ENCODE measurements at places on chromosomes 11 and 22.

- DNase-seq: peak; percentile 18
Observed at GRCh38 chr11:36953976-36954375, 355.9 kb upstream of the RAG2 start.

DNA sequence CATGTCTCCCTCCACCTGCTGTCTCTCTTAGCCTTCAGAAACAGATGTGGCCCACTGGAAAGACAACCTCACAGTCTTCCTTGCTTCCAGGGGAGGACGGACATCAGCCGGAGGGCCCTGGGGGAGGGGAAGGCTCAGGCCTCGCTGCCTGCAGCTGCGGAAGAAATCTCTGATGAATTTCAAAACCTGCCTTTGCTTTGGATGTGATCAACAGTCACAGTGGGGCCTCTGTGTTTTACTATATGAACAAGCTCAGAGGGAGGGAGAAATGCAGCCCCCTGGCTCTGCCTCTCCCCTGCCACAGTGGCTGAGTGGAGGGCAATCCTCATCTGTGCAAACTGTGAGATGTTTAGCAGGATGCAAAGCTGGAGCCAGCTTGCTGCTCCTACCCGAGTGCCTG, 282.8 kb downstream of the NTM start:
- DNase-seq: no peak

GRCh38 chr11:78187366-78188285, 800 bp downstream of the KCTD21 start:
- no peak for DNase-seq

GRCh38 chr11:57214098-57214417, 23.0 kb downstream of the APLNR start:
- peak; percentile 11 for DNase-seq

DNA sequence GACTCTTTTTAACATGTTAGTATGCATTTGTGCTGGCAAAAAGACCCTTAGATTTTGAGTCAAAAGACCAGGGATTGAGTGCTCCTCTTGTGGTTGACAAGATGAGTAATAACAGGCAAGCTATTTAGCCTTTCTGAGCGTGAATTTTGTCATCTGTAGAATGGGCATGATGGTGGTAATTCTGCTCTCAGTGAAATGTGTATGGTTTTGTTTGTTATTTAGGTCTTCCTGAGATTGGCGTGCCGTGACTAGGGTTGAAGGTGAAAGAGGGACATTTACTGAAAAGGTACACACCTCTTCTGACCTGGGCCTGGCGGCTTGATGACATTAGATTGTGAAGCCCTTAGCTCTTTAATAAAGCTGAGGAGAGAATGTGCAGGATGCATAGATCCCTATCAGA, 8.4 kb upstream of the CEP295 start:
- DNase-seq: no peak

DNA sequence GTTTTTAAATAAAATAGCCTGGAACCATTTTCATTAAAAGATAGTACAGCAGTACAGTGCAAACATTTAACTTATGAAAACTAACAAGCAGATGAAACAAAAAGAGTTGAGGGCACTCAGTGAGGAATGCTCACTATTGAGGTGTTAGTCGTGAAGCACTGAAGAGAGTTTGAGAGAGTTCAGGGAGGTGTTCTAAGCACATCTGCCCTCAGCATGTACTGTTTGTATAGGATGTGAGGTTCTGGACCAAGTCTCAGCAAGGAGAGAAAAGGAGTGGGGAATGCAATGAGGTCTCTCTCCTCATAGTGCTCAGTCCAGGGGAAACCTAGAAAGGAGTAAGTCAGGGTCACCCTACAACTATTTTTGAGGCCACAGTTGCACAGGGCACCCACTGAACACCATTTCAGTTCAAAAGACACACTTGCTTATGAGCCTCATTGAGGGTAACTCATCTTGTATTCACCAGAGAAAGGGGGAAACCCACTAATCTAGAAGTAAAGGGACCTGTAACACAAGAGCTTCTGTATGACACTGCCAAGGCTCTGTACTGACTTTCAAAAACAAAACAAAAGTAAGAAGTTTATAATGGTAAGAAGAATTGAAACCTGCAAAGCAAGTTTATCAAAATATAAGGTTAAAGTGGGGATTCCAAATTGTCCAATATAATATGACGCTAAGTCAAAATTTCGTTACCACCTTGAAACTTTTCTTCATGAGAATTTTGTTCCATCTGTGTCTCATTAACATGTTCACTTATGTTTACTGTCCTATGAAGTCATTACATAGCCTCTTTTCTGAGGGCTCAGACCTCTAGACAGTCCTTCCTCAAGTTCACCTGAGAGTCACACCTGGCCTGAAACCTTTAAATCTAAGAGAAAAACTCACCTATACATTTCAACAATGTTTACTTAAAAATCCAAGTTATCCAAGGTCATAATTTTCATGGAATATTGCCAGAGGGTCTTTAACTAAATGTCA, 275.3 kb downstream of the ETS1 start:
- DNase-seq: no peak

GRCh38 chr22:40479126-40479800, 108.9 kb downstream of the SGSM3 start:
- no peak for DNase-seq

DNA sequence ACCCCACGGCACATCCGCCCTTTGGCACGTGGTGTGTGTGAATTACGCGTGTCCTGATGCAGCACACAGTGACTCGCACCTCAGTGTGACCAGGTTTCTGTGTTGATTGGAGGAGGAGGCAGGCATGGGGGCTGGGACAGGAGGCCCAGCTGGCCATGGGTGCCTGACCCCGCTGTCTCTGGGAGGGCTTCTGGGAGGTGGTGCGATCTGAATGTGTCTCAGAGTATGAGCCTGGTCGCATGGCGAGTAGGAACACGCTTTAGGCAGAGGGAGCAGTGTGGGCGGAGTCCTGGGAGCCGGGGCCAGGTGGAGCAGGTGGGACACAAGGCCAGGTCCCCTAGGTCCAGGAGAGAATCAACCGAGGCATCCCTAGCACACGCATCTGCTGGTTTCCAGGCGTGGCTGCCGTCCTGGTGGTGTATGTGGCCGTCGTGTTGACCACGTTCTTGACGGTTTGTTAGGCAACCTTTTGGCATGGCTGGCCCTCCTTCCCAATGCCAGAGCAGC, 5.7 kb downstream of the GRAMD4 start:
- no peak for DNase-seq

DNA sequence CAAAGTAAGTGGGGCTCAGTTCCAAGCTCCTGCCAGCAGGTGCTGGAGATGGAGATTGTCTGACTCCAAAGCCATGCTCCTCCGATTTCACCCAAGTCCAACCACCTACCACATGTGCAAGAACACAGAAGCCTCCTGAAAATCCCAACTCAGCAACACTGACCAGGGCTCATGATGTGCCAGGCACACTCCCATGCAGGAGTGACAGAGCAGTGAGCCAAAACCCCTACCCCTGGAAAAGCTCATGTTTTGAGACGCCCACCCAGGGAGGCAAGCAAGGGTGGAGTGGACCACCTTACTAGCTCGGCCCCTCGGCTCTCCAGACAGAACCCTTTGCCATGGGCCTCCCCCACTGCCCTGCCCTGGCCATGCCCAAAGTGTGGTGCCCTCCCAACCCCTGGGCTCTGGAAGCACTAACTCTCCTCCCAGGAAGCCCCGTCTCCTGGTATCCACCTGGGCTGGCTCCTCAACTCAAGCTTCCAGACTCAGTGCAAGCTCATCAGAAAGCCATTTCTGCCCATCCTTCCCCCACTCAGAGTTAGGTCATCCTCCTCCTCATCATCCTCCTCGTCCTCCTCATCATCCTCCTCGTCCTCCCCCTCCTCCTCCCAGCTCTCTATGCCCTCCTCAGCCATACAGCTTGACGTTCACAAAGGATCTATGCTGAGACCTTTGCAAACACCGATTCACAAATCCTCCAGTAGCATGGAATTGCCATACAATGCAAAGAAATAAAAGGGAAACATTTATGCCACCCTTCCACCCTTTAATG, 154.9 kb downstream of the MPPED1 start:
- DNase-seq: no peak

GRCh38 chr11:17490232-17490631, 13.6 kb upstream of the ABCC8 start:
- DNase-seq: no peak

DNA sequence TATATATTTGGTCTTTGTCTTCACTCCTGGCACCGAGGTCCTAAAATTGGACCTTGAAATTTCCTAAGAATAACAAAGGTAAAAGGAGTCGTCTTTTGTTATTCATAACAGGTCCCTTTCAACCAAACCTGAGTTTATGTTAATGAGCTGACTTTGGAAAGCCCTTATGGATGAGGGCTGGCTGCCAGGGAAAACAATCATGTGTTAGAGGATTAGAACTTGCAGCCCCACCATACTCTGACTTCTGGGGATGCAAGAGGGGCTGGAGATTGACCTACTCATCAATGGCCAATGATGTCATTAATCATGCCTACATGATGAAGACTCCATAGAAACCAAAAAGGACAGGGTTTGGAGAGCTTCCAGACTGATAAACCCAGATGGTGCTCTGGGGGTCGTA, 118.9 kb downstream of the MRTFA start:
- DNase-seq: no peak

GRCh38 chr11:78062671-78063070, 990 bp upstream of the THRSP start:
- DNase-seq: no peak

DNA sequence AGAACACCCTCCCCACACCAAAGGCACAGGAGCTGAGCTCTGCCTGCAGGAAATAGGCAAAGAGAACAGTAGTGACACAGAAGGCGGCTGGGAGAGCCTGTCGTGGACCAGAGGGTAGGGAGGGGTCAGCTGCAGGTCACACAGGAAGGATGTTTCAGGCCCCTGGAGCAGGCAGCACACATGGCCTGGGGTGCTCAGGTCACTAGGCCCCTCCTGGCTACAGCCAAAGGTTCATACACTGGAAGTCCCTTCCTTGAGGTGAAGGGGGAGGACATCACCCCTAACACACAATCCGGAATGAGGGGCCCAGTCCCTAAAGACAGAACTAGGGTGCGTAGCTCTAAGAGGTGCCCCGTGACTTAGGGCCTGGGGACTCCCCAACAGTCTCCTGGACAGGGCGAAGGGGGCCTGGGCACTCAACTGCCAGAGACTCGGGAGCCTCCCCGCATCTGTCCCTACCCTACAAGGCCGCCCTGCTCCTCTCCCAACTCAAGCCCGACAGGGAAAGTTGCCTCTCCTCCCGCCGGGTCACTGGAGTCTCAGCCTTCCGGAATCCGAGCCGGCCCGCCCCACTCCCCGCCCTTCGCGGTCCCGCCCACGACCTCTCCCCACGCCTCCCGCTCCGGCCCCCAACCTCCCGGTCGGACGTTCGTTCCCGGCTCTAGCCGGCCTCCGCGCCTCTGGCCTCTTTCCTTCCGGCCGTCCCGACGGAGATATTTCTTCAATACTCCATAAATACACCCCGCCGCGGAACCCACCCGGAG, at the start of gene CYB5R2:
Gene CYB5R2, minus strand, starts transcription at position 541 of the 764 bp plus-strand sequence. CDS start 675 bp downstream, outside the sequence.
- peak; percentile 58 for DNase-seq

- DNase-seq: no peak
Observed at GRCh38 chr11:1029654-1030053, 6.9 kb downstream of the MUC6 start.

- peak; percentile 42 for DNase-seq
Observed at GRCh38 chr11:93444617-93445073, 98.5 kb downstream of the SMCO4 start.

- DNase-seq: no peak
Observed at GRCh38 chr22:45838305-45838887, 138.6 kb downstream of the WNT7B start.

DNA sequence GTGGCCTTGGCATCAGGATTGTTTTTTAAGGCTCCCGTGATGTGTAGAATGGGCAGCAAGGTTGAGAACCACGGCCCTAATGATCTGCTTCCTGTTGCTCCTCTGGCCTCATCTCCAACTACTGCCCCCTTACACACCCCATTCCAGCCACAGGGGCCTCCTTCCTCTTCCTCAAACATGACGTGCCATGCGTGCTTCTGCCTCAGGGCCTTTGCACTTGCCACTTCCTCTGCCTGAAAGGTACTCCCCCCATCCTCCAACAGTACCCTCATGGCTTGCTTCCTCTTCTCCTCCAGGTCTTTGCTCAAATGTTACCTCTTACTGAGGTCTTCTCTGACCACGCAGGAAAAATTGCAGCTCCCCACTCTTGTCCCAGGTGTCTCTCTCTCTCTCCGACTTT, 93.9 kb upstream of the CSNK2A3 start:
- no peak for DNase-seq

Measured in fibroblast of pulmonary artery (primary cell).